A375 (cell line): ENCODE measurements at places on chromosomes 11 and 22. TPM values are rescaled to one million over a fixed set of nuclear protein-coding genes. Genes with fewer than 3 reads are reported as not detected.

The SCGB1A1 gene
- not detected in 2 replicates for total RNA-seq

The KCNJ5 gene
- total RNA-seq, result 0.03 TPM in 1 of 2 replicates, not detected in the other

The OR8A1 gene
- total RNA-seq, result 0.61 and 0.64 TPM in 2 replicates

The OR56A1 gene
- not detected in 2 replicates for total RNA-seq
